Calu3 (cell line): ENCODE measurements at places on chromosomes 4 and X. TPM values are rescaled to one million over a fixed set of nuclear protein-coding genes. Genes with fewer than 3 reads are reported as not detected.

DNA sequence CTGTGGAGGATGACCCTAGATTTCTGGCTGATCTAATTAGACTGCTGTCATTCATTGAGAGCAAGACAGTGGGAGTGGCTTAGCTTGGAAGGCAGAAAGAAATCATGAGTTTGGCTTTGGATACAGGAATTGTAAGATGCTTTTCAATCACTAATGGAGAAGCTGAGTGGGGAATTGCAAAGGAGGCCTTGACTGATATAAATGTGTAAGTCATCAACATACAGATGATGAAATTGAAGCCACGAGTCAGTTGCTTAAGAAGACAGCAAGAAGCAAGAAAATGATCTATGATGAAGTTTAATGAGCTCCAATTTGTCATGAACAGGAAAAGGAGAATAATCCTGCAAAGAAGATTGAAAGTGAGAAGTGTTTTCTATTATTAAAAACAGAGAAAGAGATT lies 136.7 kb upstream of the C1QTNF7 start:
- no peak overlapping the region for H3K27ac ChIP-seq
- no peaks in the 10 kb centered on the region for H3K27me3 ChIP-seq
- no peak for DNase-seq
- H3K4me3 ChIP-seq = no peak overlapping the region

- H3K27ac ChIP-seq = no peak overlapping the region
- no peaks in the 10 kb centered on the region for H3K36me3 ChIP-seq
- H3K4me1 ChIP-seq = no peaks in the 10 kb centered on the region
- no peaks in the 10 kb centered on the region for H3K27me3 ChIP-seq
- DNase-seq = no peak
- H3K4me3 ChIP-seq = no peak overlapping the region
Measured at GRCh38 chr4:82601242-82602015, 39.6 kb upstream of the TMEM150C start.

DNA sequence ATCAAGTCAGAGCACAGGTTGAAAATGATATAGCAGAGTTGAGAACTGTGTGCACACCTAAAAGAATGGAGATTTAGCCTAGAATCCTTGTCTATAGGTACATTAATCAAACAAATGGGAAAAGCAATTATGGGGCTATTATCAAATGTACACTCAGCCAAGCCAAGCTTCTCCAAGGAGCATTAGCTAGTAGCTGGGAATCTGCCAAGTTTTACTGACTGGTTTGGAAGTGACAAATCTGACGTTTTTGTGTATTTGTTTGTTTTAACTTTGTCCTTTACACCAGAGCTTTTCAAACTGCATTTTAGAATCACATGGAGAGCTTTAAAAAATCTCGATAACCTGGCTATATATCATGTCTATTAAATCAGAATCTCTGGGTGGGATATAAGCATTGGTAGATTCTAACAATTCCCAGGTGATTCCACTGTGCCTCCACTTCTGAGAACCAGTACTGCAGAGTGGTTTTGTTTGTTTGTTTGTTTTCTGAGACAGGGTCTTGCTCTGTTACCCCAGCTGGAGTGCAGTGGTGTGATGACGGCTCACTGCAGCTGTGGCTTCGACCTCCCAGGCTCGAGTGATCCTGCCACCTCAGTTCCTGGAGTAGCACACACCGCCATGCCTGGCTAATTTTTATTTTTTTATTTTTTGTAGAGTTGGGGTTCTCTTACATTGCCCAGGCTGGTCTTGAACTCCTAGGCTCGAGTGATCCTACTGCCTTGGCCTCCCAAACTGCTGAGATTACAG lies 279.8 kb downstream of the UNC5C start:
- H3K4me1 ChIP-seq = no peaks in the 10 kb centered on the region
- H3K36me3 ChIP-seq = no peaks in the 10 kb centered on the region
- DNase-seq = no peak
- no peaks in the 10 kb centered on the region for H3K27me3 ChIP-seq
- H3K27ac ChIP-seq = no peak overlapping the region

GRCh38 chr4:41427931-41428600 lies 109.9 kb upstream of the LIMCH1 start:
- no peaks in the 10 kb centered on the region for H3K27me3 ChIP-seq
- no peak overlapping the region for H3K4me3 ChIP-seq
- H3K27ac ChIP-seq = no peak overlapping the region
- H3K4me1 ChIP-seq = peaks cover 45% of the 10 kb centered on the region

DNA sequence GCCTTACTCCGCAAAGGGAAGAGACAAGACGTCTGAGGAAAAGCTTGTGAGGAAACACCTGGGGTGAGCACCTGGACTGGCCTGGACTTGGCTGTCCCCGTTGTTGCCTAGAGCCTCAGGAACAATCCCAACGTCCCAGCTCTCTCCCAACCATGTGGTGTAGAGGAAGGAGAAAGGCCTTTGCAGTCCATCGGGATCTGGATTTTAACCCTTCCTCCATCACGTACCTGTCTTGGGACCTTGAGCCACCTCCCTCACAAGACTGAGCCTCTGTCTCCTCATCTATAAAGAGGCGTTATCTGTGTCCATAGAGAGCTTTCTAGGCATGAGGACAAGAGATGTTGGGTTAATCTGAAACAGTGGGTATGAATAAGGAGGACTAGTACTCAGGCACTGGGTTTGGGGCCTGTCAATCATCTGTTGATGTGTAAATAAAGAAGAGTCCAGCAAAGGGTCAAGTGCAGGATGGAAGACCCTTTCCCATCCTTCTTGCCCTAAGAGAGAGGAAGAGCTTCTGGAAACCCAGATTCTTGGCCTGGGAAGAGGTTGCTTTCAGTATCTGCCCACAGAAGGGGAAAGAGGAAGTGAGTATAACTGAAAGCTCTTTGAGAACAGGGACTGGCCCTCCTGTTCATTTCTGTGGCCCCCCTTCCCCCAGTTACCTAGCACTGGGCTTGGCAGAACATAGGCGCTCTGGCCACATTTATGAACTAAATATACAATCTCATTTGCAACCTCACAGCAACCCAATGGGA lies 137.1 kb downstream of the PJA1 start:
- no peak overlapping the region for H3K4me3 ChIP-seq
- H3K27ac ChIP-seq = no peak overlapping the region
- peaks cover 16% of the 10 kb centered on the region for H3K4me1 ChIP-seq
- no peaks in the 10 kb centered on the region for H3K27me3 ChIP-seq
- H3K36me3 ChIP-seq = no peaks in the 10 kb centered on the region

DNA sequence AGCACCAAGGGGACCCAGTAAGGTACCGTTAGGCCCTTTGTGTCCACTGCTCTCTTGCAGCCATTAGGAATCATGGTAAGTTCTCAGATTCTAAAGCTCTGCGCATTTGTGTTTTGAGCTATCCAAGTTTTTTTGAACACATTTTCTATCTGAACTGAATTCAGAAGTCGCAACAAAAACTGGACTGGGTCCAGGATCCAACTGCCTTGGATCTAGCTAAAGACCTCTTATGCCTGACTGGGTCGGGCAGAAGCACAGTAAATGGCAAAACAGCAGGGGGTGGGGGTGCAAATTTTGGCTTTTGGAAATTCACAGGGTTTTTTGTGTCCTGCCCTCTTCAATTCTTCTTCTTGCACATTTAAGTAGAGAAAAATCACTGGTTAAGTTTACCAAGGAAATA lies 30.0 kb downstream of the RCHY1 start:
- no peak overlapping the region for H3K4me3 ChIP-seq
- DNase-seq = no peak
- no peaks in the 10 kb centered on the region for H3K27me3 ChIP-seq
- no peak overlapping the region for H3K27ac ChIP-seq

- H3K4me3 ChIP-seq = no peak overlapping the region
- H3K27me3 ChIP-seq = no peaks in the 10 kb centered on the region
- no peak overlapping the region for H3K27ac ChIP-seq
- no peaks in the 10 kb centered on the region for H3K4me1 ChIP-seq
- no peaks in the 10 kb centered on the region for H3K36me3 ChIP-seq
Measured at GRCh38 chr4:75038376-75038775, 105.5 kb downstream of the PARM1 start.

DNA sequence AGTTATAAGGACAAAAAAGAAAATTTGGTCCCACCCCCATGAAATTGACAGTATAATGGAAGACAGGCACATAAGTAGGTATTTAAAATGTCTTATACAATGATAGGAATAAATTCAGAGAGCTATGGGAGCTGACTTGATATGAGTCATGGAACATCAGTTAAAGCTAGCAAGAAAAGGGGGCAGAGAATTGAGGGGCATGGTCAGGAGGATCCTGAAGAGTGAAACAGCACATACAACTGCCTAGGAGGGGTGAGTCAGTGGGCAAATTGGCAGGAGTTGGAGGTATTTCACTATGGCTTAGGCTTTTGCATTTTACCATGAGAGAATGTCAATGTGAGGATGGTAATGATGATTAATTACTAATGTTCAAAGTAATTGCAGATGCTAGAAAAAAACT lies 95.4 kb upstream of the BANK1 start:
- H3K27me3 ChIP-seq = no peaks in the 10 kb centered on the region
- peaks cover 27% of the 10 kb centered on the region for H3K4me1 ChIP-seq
- no peak for DNase-seq
- H3K27ac ChIP-seq = no peak overlapping the region
- no peak overlapping the region for H3K4me3 ChIP-seq

The NSDHL gene
- 36.5 and 38.1 TPM in 2 replicates for total RNA-seq

The FABP2 gene
- not detected in 2 replicates for total RNA-seq

The TMEM255A gene
- total RNA-seq = not detected in 2 replicates

The DCAF4L1 gene
- total RNA-seq = 0.68 and 1.0 TPM in 2 replicates

The AADAT gene
- total RNA-seq = 7.6 and 13.8 TPM in 2 replicates

The UXT gene
- total RNA-seq = 112 and 116 TPM in 2 replicates

The ARL9 gene
- total RNA-seq = 0.26 and 0.56 TPM in 2 replicates

The CCDC158 gene
- total RNA-seq = 0.12 TPM in 1 of 2 replicates, not detected in the other
